GM20000 (cell line): ENCODE measurements at places on chromosomes 12 and 14.

GRCh38 chr12:85558684-85559083, 277.5 kb downstream of the RASSF9 start:
- DNase-seq, result no peak

DNA sequence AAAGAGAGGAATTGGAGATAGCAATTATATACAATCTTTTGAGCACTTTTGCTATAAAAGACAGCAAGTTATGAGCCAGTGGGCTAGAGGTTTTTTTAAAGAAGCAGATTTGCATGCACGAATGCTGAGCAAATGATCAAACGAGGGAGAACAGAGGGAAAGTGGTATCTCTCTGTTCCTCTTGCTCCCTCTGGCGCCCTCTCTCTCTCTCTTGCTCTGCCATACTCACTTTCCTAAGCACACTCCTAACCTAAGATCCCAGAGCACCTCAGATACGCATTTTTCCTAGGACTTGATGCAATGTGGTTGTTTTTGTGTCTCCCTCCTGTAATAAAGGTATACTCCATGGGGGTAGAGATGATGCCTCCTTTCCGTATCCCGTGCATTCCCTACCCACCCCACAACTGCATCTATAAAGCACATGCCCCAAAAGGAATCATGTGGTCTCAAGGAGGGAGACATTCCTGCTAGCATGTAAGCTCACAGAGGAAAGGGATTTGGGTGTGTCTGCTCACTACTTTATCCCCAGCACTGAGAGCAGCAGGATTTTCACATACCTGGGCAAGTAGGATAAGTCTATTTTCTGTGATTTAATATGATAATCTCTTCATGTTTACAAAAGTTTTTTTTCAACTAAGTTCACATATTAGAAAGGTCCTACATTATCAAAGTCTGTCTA, 270.2 kb downstream of the SSPN start:
- DNase-seq, result no peak

DNA sequence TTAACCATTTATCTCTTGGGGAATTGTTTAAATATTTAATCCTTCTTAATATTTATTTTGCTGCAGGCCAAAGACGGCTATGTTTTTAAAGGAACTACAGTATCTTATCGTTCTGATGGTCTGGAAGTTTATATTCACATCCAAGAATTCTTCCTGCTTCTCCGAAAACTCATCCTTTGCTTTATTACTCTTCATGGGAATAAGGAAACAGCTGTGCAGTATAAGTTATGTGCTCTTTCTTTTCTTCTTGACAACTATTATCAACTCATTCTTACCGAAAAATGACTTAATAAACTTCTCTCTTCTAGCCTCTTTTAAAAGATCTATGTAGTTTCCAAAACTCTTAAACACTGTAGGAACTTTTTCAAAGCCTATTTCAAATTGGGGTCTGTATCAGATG, 335.6 kb upstream of the NOVA1 start:
- no peak for DNase-seq

DNA sequence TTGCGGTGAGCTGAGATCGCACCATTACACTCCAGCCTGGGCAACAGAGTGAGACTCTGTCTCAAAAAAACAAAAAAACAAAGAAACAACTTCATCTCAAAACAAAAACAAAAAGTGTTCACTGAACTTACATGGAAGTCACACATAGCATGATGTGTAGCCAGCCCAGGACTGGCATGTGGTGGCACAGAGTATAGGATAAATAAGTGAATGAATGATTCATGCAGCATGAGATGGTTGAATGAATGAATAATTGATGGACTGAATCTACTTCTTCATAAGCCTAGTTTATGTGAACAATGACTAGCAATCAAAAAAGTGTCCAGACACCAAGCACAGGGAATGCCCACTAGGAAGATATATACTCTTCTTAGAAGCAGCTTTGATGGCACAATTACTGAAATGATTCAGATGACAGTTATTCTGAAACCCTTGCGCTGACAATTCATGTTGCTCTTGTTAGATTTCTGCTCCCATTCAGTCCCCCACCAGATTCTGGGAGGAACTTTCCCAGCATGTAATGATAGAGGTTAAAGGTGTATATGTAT, 31.6 kb upstream of the SERPINA6 start:
- no peak for DNase-seq

GRCh38 chr12:108803428-108804105, 53.8 kb downstream of the SSH1 start:
- DNase-seq, result peak; percentile 87

GRCh38 chr14:55697414-55697861, 117.4 kb downstream of the KTN1 start:
- DNase-seq, result no peak

DNA sequence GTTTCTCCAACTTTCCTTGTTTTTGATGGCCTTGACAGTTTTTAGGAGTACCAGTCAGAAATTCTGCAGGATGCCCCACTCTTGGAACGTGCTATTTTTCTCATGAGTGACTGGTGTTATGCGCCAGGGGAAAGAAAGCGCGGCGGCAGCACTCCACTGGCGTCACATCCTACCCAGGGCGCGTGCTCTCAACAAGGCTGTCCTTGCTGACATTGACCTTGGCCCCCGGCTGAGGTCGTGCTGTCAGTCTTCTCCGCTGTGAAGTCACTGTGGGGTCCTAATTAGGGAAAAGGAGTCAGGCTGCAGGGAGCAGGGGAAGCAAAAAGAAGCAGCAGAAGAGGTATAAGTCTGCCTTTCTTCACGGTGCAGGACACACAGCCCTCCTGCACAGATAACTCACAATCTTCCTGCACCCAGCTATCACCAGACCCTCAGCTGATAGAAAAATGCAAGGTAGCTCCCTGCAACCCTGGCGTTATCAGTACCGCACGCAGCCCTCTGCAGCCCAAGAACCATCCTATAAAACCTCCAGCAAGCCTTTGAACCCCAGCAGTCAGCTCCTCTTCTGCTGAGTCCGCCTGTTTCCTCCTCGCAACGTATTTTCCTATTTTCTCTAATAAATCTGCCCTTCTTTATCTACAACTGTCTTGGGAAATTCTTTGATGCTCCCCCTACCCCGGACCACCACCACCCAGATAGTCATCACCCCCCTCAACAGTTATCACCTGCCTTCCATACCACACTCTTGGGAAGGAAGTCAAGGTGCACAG, 48.0 kb upstream of the C14orf180 start:
- DNase-seq, result no peak

- no peak for DNase-seq
Observed at GRCh38 chr12:96710127-96710745, 196.8 kb upstream of the NEDD1 start.

- DNase-seq, result no peak
Observed at GRCh38 chr12:70724444-70724843, 87.2 kb upstream of the PTPRB start.

GRCh38 chr12:19739195-19739776, 300.0 kb downstream of the AEBP2 start:
- DNase-seq, result peak; percentile 36

GRCh38 chr14:51607711-51608110, 44.0 kb upstream of the FRMD6 start:
- DNase-seq, result no peak

GRCh38 chr12:54439096-54439495, 20.0 kb upstream of the ITGA5 start:
- no peak for DNase-seq

- no peak for DNase-seq
Observed at GRCh38 chr14:83006121-83006670, 1472.5 kb upstream of the SEL1L start.

DNA sequence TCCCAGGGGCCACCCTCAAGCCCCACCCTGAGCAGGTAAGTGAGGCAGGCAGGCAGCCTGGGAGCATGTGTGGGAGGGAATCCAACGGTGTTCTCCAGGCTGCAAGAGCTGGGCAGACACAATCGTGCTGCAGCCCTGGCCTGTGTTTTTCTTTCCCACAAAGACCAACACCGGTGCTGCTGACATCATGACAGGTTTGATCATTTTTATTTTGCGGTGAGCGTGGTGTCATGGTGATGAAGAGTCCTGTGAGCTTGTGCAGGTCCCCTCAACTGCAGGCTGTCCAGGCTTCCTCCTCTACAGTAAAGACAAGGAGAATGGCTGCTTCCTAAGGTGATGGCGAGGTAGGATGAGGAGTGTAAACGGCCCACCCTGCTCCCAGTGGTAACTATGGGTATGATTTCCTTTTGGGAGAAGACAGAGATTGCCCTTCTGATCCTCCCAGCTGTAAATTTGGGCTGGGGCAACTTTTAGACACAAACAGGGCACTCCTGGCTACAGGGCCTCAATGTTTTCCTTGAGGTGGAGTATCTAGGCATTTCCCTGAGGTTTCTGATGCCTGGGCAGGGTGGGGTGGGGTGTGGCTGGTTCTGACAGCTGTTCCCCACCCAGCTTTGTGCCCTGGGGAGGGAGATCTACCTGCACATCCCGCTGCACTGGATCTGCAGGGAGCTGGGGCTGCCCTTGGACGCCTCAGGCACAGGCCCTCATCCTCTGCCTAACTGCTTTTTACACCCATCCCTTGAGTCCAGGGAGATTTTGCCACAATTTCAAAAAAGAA, 109.1 kb downstream of the VCPKMT start:
- DNase-seq, result no peak

DNA sequence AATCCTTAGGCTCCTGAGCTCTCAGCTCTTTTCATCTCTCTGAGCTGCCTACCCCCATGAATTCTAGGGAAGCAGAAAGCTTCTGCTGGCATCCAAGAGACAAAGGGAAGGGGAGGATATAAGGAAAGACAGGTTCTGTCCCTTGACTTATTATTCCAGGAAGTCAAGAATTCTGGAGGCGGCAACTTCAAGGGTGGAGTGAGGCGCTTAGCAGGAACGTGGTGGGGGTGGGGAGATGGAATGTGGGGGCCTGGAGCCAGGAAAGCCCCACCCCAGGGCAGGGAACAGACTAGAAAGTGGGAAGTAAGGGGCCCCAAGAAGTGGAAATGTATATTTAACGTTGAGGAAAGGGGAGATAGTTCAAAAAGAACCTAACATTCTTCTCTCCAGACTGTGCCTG, 1.4 kb downstream of the CALCOCO1 start:
- DNase-seq, result no peak

DNA sequence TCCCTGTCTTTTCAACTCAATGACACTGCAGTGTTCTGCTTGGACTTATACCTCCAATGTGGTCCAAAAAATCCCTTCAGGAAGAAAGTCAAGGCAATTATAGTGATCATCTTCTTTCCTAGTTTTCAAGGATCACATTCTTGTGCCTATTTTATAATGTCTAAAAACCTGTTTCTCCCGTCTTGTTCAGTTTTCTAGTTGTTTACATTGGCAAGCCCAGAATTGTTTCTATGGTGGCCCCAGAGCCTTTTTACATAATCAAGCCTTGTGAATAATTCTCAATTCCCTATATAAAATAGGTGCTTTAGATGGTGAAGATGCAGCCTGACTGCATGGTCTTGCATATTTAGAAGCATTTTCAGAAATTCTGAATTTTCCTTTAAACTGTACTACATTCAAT, 14.5 kb upstream of the LDHB start:
- DNase-seq, result no peak

DNA sequence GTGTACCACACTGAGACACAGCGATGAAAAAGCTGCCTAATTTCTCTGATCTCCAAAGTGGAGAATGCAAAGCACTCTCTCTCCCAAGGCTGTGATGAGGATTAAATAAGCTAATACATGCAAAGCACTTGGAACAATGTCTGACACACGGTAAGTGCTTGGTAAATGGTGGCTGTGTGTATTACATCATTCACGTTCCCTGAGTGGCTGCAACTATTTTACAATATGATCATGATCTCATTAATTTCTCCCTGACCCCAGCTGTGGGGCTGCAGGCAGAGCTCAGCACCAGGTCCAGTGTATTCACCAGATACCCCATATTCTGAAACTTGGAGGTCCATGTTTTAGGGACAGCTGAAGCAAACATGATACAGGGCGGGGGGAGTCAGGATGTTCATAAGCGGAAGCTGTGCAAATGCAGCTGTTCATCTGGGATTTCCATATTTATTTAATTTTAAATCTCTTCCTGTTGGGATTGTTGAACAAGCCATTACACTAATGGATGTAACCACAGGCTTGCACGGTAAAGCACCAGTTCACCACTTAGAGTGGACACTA, 106.4 kb downstream of the CCDC60 start:
- no peak for DNase-seq

DNA sequence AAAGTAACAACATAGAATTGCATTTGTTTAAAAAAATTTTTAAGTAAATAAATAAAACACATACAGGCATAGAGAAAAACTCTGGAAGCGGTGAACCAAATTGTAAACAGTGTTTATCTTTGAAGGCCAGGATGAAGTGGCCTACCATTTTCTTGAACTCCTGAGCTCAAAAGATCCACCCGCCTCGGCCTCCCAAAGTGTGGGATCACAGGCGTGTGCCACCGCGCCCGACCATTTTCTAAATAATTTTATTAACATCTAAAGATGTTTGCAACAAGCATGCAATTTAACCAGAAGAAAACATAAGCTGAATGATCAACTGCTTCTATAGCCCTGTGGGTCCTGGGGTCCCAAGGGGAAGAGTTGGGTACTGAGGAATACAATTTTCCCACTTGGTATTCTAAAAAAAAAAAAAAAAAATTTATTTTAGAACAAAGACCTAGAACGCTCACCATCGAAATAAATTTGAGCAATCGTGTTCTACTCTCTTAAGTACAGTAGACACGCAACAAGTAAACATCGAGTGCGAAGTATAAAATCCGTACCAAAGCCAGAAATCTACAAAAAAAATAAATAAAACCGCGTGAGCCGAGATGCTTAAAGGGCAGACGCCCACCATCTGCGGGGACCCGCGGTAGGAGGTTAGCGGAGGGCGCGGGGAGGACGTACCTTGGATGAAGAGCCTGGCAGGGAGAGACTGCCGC, 484 bp downstream of the MIS18BP1 start:
- no peak for DNase-seq

GRCh38 chr14:79820866-79821535, 390.3 kb downstream of the DIO2 start:
- DNase-seq, result no peak

GRCh38 chr14:92209141-92209540, 87.4 kb downstream of the CPSF2 start:
- no peak for DNase-seq

GRCh38 chr12:54019091-54019811, 9.0 kb upstream of the HOXC6 start:
- no peak for DNase-seq

DNA sequence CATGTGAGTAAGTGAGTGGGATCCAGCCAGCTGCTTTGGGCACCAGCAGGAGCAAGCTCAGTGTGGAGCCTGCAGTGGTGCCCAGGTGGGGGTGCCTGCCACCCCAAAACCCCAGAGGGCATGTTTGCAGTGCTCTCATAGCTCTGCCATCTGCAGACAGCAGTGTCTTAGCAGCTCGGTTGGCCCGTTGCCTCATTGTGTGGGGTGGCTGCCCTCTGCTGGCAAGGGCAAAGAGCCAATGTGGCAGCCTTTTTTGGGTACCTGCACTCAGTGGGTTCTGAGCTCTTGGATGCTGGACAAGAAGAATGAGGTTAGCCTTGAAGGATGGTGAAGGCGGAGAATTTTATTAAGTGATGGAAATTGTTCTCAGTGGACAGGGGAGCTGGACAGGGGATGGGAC, 52.3 kb downstream of the NEUROD4 start:
- DNase-seq, result peak; percentile 36
